Small intestine (tissue), 16 donors: ENCODE measurements at places on chromosomes 16 and 17. TPM values are rescaled to one million over a fixed set of nuclear protein-coding genes. Genes with fewer than 3 reads are reported as not detected.

- H3K27me3 ChIP-seq, result no peaks in the 10 kb centered on the region
- DNase-seq, result no peak
- no peak overlapping the region for H3K4me3 ChIP-seq
- no peaks in the 10 kb centered on the region for H3K4me1 ChIP-seq
- no peaks in the 10 kb centered on the region for H3K36me3 ChIP-seq
These were observed 26.8 kb upstream of the FOXK2 start for GRCh38 chr17:82492643-82493225.

DNA sequence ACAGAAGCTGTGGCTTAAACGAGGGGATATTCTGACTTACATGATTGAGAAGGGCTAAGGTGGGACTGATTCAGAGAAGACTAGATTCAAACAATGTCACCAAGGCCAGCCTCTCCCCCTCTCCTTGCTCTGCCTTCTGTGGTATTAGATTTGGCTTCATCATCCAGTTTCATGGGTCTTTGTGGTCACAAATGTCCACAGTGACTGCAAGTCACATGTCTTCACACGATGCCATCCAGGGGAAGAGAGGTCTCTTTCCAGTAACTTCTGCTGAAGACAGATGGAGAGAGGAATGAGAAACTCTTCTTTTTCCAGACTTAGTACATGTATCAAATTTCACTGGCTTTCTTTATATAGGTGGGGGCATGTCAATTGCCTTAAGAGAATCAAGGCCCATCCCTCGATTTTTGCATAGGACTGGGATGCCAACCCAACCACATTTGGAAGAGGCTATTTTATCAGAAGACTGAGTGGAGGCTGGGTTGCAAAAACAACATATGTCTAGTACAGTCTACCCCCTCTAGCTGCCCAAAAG is 57.3 kb upstream of the HNF1B start:
- no peaks in the 10 kb centered on the region for H3K4me1 ChIP-seq
- no peak overlapping the region for H3K4me3 ChIP-seq
- no peak for DNase-seq
- H3K27me3 ChIP-seq, result no peaks in the 10 kb centered on the region
- no peaks in the 10 kb centered on the region for H3K36me3 ChIP-seq

DNA sequence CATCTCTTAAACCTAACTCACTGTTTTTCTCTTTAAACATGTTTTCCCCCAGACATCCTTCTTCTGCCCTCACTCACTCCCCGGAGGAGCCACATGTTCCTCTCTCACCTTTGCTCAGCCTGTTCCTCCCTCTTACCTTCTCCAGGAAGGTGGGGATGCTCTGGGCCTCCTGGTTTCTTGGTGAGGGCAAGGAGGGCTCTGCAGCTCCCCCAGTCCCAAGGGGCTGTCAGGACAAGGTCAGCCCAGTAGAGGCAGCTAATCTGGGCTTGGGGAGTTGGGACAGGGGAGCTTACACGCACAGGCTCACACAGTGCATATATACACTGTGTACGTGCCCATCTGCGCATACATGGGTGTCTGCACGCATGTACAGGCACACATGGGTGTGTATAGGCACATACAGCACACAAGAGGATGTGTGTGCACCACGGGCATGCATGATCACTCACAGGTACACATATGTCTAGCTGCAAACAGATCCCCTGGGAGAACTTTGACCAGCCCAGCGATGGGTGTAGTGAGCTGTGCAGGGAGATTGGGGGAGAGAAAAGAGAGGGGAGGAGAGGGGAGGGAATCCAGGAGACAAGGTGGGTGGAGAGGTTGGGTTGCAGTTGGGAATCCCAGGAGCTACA is 28.6 kb upstream of the SPNS3 start:
- H3K36me3 ChIP-seq, result no peaks in the 10 kb centered on the region
- H3K4me1 ChIP-seq, result peaks cover 4% of the 10 kb centered on the region
- no peak overlapping the region for H3K27ac ChIP-seq
- H3K27me3 ChIP-seq, result no peaks in the 10 kb centered on the region
- DNase-seq, result peak; percentile 31

DNA sequence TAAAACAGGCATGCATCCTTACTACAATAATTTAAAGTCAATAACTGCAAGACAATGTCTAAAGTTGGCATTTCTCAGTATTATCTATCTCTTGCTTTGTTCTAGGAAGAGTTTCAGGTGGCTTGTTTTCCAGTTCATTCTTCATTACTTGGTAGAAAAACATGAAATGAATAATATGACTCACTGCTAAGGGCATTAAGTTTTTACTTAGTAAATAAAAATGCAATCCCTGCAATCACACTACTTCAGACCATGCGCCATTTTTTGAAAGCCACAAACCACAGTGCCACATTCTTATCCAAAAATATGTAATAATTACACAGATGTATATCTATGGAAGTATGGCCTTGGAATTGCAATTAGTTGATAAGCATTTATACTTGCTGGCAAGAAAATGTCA is 55.4 kb downstream of the CREBBP start:
- H3K27ac ChIP-seq, result no peak overlapping the region
- no peaks in the 10 kb centered on the region for H3K27me3 ChIP-seq
- DNase-seq, result no peak
- H3K4me1 ChIP-seq, result peaks cover 14% of the 10 kb centered on the region
- no peaks in the 10 kb centered on the region for H3K36me3 ChIP-seq
- H3K4me3 ChIP-seq, result no peak overlapping the region

DNA sequence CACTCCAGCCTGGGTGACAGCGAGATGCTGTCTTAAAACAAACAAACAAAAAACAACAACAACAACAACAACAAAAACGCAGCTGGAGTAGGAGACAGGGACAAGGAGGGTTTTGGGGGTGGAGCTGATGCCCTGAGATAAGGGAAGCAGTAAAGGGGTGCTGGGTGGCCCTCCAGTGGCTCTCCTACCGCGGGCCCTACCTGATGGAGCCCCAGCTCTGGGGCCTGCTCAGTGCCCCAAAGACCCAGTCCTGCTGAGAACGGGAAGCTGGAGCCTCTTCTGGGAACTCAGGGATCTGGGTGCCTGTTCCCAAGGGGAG is 21.3 kb upstream of the NAGS start:
- H3K36me3 ChIP-seq, result no peaks in the 10 kb centered on the region
- H3K4me3 ChIP-seq, result no peak overlapping the region
- H3K4me1 ChIP-seq, result no peaks in the 10 kb centered on the region
- no peak overlapping the region for H3K27ac ChIP-seq
- peaks cover 14% of the 10 kb centered on the region for H3K27me3 ChIP-seq

DNA sequence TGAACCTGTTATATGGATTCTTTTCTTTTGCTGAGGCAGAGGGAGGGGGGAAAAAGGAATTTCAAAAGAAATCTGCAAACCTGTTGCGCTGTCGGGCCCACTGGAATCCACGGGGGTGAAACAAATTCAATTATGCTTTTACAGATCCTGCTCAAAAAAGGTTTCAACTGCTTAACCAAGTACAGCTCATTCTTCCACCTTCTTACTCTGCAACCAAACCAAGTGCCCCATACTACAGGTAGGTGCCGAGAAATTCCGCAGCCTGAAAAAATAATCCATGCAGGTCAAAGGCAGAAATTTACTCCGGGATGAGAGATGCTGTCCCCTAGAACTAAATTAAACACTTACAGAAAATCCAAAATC is 416 bp downstream of the RNF43 start:
- peak overlapping the region; percentile 74 for H3K27ac ChIP-seq
- peaks cover 5% of the 10 kb centered on the region for H3K4me1 ChIP-seq
- H3K36me3 ChIP-seq, result no peaks in the 10 kb centered on the region
- H3K4me3 ChIP-seq, result peak overlapping the region; percentile 60
- peak; percentile 45 for DNase-seq

- DNase-seq, result no peak
- H3K36me3 ChIP-seq, result no peaks in the 10 kb centered on the region
- no peak overlapping the region for H3K4me3 ChIP-seq
- no peak overlapping the region for H3K27ac ChIP-seq
- no peaks in the 10 kb centered on the region for H3K27me3 ChIP-seq
- no peaks in the 10 kb centered on the region for H3K4me1 ChIP-seq
These were observed 39.0 kb downstream of the DNAH17 start for GRCh38 chr17:78538033-78538776.

GRCh38 chr16:86042996-86043725 is 144.2 kb downstream of the IRF8 start:
- H3K4me1 ChIP-seq, result peaks cover 2% of the 10 kb centered on the region
- no peak for DNase-seq
- H3K27ac ChIP-seq, result no peak overlapping the region
- peaks cover 10% of the 10 kb centered on the region for H3K27me3 ChIP-seq

- H3K4me1 ChIP-seq, result no peaks in the 10 kb centered on the region
- peak overlapping the region; percentile 63 for H3K4me3 ChIP-seq
- H3K36me3 ChIP-seq, result no peaks in the 10 kb centered on the region
- DNase-seq, result no peak
These were observed 1.1 kb upstream of the HOXB7 start for GRCh38 chr17:48611681-48612455.

DNA sequence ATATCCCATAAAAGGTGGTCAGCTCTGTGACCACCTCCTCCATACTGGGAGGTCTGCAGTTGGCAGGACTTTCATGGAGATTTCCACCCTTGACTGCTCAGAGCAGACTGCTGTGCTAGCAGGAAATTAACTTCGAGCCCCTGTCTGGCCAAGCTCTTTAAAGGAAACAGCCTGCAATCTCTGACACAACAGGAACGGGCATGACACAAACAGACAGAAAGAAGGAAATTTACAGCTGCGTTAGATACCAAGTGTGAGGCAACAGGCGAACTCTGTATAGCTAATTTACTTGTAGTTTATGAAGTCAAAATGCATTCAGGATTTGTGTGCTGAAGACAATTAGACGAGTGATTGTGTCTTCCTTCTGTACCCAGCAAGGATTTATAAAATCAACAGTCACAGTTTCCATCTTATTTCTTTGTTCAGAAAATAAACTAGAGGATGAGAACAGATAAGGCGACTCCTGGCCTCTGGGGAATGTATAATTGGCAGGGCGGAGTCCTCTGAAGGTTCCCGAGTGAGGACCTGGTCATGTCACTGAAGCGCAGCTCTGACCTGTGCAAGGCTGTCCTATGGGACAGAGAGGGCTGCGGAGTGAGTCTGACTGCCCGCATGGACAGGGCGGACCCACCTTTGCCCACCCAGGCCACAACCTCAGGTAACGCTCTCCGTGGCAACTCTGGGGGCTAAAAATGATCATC is 16.1 kb downstream of the WIPI1 start:
- DNase-seq, result peak; percentile 42
- H3K4me3 ChIP-seq, result no peak overlapping the region
- peaks cover 6% of the 10 kb centered on the region for H3K4me1 ChIP-seq

DNA sequence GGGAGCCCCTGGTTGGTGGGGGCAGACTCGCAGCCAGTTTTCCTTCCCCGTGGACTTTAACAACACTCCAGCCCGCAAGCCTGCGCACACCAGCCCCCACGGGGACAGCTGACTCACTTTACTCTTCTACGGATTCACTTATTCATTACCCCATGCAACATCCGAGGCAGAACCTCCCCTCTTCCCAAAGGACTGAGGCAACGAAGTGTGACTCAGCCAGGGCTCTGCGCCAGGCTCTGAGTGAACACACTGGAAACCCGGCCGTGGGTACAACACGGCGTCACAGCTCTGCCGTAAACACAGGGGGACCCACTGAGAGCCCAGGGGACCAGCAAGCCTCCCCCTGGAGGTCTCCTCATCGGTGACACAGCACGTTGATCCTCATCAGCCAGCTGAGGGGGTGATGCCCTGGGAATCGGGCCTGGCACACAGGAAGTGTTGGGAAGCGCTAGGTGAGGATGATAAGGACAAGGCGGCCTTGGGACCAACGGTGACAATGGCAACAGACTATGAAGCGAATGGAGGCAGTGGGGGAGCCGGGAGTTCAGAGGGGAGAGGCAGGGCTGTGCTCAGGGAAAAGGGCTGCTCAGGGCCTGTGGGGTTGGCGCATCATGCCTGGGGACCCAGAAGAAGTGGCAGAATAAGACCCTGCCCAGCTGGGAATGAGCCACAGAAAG is 14.6 kb downstream of the COTL1 start:
- H3K4me1 ChIP-seq, result peaks cover 9% of the 10 kb centered on the region
- peak overlapping the region; percentile 45 for H3K27ac ChIP-seq
- peaks cover 32% of the 10 kb centered on the region for H3K36me3 ChIP-seq
- DNase-seq, result peak; percentile 20

GRCh38 chr16:66832661-66833305 is 2.0 kb upstream of the NAE1 start:
- no peak overlapping the region for H3K27ac ChIP-seq
- H3K36me3 ChIP-seq, result peaks cover under 1% of the 10 kb centered on the region
- peaks cover 5% of the 10 kb centered on the region for H3K4me1 ChIP-seq

DNA sequence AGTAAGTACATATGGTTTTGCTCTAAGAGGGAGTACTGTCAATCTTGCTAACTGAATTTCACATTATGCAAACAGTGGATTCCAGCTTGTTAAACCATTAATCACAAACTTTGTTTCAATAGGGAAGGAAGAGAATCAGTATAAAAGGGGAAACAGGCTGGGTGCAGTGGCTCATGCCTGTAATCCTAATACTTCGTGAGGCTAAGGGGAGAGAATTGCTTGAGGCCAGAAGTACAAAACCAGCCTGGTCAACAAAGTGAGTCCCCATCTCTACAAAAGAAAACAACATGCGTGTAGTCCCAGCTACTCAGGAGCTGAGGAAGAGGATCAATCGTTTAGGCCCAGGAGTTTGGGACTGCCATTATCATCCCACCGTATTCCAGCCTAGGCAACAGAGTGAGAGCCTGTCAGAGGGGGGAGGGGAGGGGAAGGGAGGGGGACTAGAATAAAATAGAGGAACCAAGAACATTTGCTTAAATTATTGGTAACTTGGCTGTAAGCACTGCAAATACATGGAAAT is 65.7 kb downstream of the FBXL20 start:
- no peaks in the 10 kb centered on the region for H3K4me1 ChIP-seq
- no peaks in the 10 kb centered on the region for H3K27me3 ChIP-seq
- no peak overlapping the region for H3K4me3 ChIP-seq
- H3K36me3 ChIP-seq, result no peaks in the 10 kb centered on the region
- H3K27ac ChIP-seq, result no peak overlapping the region
- DNase-seq, result no peak

The ZP2 gene
- polyA plus RNA-seq, result 0.54 TPM

The MYH2 gene
- not detected for polyA plus RNA-seq

The OR2C1 gene
- polyA plus RNA-seq, result not detected

The CTRB2 gene
- not detected for polyA plus RNA-seq

The ASPHD1 gene
- polyA plus RNA-seq, result 1.1 TPM

The SLC35G6 gene
- 0.49 TPM for polyA plus RNA-seq

The MYH1 gene
- 0.22 TPM for polyA plus RNA-seq

The CHAD gene
- 13.4 TPM for polyA plus RNA-seq

The PTX4 gene
- 0.07 TPM for polyA plus RNA-seq
